ENCODE measurements at places on chromosomes 1 and 21. TPM values are rescaled to one million over a fixed set of nuclear protein-coding genes. Genes with fewer than 3 reads are reported as not detected.

GRCh38 chr1:58783090-58783992 is 506 bp downstream of the JUN start:
- DNase-seq: peak; percentile 61

GRCh38 chr1:102241431-102242338 is 245.0 kb upstream of the OLFM3 start:
- DNase-seq: no peak

GRCh38 chr1:232014941-232015340 is 388.4 kb downstream of the DISC1 start:
- no peak for DNase-seq

DNA sequence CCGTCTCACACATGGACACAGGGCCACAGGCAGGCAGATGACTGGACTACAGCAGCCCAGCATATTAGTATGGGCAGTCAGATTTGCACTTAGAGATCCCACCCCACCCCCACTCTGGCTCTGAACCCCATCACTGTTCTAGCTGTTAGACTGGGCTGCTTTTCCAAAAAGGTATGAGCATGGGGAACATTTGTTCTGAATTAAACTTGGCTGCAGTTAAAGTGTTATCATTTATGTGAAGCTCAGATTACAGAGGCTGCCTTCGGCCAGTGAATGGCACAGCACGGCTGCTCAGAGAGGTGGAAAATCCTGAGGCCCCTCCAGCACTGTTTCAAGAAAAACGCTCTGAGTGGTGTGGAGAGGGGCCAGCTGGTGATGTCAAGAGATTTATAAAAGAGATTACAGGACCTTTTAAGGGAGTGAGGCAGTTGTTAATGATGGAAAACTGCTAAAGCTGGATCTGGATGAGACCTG is 6.9 kb upstream of the NOS1AP start:
- no peak for DNase-seq

GRCh38 chr1:118788463-118788862 is 199.7 kb downstream of the TBX15 start:
- DNase-seq: peak; percentile 32

- DNase-seq: no peak
Observed at GRCh38 chr1:18058981-18059605, 48.5 kb upstream of the IGSF21 start.

DNA sequence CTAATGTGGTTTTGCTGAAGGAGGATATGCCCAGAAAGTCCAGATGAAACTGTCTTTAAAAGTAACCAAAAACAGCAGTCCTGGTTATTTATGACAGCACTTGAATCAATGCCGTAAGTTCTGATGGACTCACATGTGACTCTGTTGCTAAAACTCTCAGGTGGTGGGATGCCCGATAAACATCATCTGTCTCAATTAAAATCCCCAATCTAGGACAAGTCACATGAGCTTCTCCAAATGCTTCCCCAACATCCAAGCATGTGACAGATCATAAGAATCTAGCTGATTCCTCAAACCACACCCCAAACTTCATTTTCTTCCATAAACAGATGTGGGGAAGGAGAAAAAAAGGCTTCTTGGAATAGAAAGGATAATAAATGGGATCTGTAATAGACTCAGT is 786 bp upstream of the CTSK start:
- DNase-seq: no peak

DNA sequence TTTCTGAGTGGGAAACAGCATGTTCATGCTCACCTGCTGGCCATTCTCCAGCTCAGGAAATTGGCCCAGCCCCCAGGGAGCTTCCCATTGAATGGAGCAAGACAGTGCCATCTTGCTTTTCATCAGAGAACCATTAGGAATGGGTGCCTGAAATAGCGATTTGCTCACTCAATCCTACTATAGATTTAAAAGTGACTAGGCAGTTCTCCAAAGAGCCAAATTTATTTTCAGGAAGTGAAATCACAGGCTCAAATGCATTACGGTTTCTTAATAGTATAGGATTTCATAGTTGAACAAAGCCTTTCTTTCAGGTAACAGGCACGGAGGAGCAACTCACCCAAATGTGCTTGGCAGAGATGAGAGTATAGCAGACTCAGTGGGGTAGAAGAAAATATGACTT is 272.1 kb downstream of the GRIK1 start:
- DNase-seq: no peak

DNA sequence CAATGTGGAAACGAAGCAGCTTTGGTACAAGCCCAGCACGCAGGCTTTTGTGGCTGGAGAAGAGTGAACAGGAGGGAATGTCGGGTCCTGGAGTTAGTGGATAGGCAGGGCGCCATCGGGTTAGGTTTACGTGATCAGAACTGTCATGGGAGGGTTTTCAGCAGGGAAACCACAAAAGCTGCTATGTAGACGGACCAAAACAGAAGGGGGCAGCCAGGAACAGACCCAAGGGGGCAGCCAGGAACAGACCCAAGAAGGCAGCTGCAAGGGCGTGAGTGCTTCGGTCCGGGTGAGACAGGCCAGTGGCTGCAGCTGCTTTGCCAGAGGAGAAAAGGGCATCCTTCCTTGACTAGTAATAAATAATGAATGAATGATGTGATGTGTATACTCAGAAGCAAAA is 77.5 kb upstream of the KIF1B start:
- DNase-seq: no peak

DNA sequence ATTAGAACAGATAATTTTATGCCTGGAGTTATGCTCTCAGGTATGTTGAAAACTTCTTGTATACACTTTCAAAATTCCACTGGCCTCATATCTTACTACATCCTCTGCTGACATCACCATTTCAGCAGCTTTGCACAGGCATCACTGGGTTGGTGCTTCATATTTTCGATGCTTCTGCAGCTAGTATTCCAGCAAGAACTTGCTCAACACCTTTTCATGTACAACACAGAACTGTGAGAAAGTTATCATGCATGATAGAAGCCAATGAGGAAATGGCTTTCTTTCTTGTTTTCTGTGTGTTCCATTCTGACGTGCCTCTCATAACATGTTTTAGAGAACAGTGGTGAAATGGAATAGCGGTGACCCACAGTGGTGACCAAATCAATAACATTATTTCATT is 5.1 kb upstream of the GBP5 start:
- no peak for DNase-seq

DNA sequence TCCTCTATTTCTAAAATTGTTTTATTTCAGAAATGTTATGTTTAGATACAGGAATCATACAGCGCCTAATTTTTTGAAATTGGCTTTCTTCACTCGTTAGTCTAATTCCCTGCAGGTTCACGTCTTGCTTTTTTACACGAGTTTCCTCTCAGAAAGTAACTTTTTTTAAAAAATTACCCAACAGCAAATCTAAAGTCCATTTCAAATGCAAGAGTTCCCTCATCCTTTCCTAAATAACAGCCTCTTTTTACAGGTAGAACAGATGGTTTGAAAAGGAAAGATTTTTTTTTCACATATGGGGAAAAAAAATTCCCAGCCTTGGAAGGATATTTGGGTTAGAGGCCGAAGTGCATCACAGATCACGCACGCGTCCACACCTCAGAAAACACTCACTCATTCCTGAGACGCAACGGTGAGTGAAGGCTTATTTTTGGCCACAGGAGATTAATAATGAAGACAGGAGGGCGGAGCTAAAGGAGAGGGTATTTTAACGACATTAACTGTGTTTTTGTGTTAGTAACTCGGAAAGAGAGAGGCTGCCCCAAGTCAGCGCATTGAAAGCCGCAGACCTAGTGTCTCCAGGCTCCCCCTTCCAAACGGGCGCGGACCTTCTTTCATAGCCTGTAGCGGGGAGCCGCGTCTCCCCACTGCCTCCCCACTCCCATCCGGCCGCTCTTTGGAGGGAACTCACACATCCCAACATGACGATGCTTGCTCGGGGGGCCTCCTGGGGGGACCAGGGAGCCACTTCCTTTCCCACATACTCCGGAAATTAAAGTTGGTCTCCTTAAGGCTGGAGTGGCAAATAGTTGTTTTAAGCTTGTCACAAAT is 969 bp upstream of the RIPK4 start:
- no peak for DNase-seq

- DNase-seq: no peak
Observed at GRCh38 chr1:152013664-152014237, 20.1 kb upstream of the S100A10 start.

DNA sequence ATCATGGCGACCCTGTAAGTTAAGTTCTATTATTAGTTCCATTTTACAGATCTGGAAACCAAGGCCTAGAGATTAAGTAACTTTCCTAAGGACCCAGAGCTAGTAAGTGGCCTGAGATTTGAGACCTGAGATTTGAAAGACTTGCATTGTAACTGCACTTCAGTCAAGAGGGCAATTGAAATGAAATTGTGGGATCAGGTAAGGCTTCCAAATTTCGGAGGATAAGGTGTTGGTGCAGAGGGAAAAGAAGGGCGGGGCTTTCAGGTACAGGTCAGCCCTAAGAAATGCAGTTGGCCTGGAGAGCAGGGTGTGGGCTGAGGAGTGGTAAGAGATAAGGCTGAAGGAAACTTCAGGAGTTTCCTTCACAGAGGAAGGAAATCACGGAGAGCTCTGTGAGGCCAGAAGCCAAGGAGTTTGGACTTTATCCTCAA is 51.1 kb downstream of the SLC16A1 start:
- DNase-seq: no peak

Gene FNDC10
- polyA plus RNA-seq: 4.8 TPM

Gene SPRR2G
- not detected for polyA plus RNA-seq

Gene LCE1A
- polyA plus RNA-seq: not detected

Gene LCE2A
- polyA plus RNA-seq: not detected

Gene PCBP3
- polyA plus RNA-seq: 2.5 TPM

Gene SPATA6
- 19.5 TPM for polyA plus RNA-seq

Gene GJA5
- polyA plus RNA-seq: 27.2 TPM

All from renal cortex interstitium (tissue), 15 donors.